ENCODE measurements at places on chromosomes 13 and 19.

DNA sequence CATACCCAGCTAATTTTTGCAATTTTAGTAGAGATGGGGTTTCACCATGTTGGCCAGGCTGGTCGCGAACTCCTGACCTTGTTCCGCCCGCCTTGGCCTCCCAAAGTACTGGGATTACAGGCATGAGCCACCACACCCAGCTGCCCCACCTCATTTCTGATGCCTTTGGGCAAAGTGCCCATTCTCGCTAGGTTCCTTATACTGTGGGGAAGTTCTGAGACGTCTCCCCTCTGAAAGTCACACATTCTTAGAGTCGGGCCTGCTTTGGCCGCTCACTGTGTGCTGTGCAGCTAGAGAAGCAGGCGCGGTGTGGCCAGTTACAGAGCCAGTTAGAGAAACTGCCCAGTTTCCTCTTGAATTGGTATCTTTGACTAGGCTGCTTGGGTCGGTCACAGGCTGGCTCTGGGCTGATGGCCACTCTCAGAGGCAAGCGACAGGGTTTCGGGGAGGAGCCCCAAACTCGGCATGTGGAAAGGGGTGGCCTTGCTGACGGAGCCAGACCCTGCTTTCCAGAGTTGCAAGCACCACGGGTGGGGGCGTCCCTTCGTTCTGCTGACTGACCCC, 18.0 kb downstream of the PRAM1 start:
- DNase-seq: no peak

GRCh38 chr13:29117663-29118062, 297.5 kb downstream of the MTUS2 start:
- DNase-seq: no peak

- no peak for DNase-seq
These were observed at the start of gene CYP4F12 for GRCh38 chr19:15672580-15673175. Gene CYP4F12, plus strand, starts transcription at chr19:15673087. Its CDS starts 443 bp downstream, at chr19:15673530.

DNA sequence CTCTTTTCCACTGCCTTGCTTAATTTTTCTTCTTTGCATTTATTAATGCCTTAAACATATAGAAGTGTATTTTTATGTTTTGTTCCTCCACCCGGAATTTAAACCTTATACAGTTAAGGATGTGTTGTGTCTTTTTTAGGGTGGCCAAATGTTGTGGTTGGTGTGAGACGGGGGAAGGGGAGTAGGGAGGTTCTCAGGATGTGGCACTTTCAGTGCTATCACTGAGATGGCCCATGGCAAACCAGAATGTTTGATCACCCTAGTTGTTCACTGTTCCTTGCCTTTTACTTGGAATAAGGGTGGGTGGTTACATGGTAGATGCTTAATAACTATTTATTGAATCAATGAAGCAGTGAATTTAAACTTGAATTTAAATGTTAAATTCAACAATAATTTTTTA, 216.0 kb upstream of the SLITRK1 start:
- no peak for DNase-seq

GRCh38 chr19:30060531-30061222, 118.6 kb downstream of the URI1 start:
- DNase-seq: no peak

DNA sequence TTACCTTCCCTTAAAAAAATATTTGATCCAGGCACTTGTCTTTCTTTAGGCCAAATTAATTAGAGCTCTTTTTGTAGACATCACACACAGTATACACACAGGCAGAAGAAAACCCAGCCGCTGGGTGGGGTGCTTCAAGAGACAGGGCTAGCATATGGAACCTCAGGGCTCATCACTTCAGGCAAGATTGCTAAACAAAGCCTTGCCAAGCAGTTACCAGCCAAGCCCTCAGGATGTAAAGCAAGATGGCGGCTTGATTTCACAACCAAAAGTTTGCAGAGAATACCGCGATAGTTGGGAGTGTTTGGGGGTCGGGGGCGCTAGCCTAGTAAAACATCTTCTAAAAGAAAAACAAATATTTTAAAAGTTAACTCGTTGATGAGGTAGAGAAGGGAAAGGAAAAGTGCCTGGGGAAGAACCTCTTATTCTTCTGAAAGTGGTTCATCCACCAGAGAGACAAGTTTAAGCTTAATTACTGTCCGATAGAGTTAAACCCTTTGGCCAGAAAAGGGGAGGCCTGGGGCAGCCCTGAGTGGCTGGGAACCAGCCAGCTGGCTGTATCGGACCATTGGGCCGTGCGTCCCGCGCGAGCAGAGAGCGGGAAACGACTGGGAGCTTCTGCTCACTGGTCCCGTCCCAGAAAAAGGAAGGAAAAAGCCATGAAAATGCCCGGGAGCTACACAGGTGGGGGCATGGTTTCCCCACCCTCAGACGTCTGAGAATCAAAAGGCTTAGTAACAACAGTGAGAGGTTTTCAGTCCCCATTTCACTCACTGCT, 254.9 kb upstream of the PCDH20 start:
- no peak for DNase-seq

- no peak for DNase-seq
These were observed 9.3 kb downstream of the PLEKHA4 start for GRCh38 chr19:48858984-48859710.

DNA sequence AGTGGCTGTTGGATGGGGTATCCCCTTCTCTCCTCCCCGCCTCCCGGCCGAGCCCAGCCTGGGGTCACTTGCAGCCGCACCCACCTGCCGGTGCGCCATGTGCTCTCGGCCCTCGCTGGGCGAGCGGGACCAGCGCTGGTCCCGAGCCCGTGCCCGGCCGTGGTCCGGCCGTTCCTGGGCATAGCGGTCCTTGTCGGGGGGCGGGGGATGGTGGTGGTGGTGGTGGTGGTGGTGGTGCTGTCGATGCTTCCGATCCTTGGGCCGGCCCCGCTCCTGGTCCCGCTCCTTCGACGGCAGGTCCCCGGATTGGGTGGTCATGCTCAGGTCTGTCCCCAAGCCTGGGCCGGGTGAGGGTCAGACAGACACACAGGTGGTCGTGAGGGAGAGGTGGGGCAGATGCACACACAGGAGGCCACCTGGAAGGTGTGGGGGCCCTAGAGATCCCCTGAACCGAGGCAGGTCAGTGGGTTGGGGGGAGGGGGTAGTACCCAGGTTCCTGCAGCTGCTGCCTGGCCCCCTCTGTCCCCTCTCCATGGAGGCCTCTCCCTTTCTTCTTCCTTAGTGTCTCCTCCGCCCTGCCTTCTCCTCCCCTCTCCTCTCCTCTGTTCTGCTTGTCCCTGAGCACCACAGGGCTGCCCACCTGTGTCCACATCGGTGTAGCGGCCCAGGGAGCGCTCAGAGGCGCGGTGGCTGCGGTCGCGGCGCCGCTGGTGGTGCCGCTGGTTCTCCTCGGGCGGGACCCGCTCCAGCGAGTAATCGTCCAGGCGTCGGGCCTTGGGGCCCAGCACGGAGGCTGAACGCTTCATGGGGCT, 58.7 kb downstream of the IER2 start:
- DNase-seq: no peak

GRCh38 chr19:32890841-32891240, 21.3 kb upstream of the SLC7A9 start:
- DNase-seq: no peak

- no peak for DNase-seq
These were observed 74.8 kb downstream of the COL4A1 start for GRCh38 chr13:110232142-110232541.

DNA sequence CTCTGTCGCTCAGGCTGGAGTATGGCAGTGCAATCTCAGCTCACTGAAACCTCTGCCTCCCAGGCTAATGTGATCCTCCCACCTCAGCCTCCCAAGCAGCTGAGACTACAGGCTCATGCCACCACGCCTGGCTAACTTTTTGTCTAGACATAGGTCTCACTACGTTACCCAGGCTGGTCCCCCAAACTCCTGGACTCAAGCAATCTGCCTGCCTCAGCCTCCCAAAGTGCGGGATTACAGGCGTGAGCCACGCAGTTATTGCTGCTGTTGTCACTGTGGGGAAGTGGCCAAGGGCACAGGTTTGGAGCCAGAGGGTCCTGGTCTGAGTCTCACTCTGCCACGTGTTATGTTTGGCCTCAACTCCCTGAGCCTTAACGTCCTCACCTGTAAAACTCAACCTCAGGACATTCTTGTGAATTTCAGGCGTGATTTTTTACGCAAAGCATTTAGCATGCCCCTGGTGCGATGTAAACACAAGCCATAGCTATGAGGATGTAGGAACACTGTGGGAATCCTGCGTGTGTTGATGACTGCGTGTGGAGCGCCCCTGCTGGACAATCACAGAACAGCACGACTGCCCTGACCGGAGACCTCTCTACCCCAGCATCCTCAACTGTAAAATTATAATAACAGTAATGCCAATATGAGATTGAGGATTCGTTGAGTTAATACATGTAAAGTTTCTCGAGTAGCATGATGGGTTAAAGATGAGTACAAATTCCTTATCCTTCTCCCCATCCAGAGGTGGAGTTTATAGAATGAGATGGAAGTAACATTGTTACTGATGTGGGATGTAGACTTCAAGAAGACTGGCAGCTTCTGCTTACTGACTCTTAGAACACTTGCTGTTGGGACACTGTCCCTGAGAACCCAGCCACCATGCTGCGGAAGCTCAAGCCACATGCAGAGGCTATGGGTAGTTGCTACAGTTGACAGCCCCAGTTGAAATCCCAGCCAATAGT, 41.8 kb upstream of the PNMA8B start:
- DNase-seq: no peak

- DNase-seq: peak; percentile 39
These were observed 19.2 kb downstream of the SBNO2 start for GRCh38 chr19:1154731-1155351.

DNA sequence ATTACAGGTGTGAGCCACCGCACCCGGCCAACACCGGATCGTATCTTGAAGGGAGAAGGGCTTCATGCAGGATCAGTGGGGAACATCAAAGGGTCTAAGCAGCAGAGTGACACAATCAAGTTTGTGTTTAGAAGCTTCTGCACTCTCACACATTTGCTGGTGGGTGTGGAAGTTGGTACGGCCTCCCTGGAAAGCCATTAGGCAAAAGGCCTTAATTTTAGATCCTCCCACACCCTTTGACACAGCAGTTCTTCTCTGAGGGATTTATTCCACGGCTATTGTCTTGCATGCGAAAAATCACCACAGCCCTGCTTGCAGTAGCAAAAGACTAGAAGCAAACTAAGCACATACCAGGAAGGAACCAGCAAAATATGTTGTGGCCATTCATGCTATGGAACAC, 18.3 kb upstream of the SLC1A5 start:
- DNase-seq: no peak

DNA sequence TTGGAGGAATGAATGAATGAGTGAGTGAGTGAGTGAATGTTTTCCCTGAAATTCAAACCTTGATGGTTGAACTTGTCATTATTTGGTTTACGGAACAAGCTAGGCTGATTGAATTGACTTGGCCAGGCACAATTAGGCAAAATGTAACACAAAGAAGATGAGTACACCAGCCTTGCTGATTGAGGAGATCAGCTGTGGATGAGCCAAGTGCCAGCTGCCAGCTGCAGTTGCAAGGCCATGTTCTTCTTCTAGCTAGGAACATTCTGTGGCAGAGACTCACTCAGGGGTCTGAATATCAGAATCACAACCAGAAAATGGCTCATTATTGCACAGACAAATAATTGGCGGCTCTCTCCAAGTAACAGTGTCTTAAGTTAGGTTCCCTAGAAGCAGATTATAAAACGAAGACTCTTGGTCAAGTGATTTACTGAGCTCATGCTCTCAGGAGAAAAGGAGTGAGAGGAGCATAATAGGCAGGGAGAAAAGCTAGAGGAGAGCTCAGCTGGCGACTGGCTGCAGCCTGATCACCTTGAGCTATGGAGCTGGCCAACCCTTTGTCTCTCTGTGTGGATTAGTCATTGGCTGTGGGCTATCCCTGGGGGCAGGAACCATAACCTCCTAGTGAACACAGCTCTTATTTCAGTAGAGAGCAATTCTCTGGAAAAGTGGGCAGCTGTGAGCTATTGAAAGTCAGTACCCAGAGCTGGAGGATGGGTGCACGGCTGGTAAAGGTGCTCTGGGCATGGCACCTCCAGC, 225.3 kb upstream of the SERP2 start:
- DNase-seq: peak; percentile 4

- no peak for DNase-seq
These were observed 21.1 kb downstream of the FAM187B start for GRCh38 chr19:35207391-35207871.

DNA sequence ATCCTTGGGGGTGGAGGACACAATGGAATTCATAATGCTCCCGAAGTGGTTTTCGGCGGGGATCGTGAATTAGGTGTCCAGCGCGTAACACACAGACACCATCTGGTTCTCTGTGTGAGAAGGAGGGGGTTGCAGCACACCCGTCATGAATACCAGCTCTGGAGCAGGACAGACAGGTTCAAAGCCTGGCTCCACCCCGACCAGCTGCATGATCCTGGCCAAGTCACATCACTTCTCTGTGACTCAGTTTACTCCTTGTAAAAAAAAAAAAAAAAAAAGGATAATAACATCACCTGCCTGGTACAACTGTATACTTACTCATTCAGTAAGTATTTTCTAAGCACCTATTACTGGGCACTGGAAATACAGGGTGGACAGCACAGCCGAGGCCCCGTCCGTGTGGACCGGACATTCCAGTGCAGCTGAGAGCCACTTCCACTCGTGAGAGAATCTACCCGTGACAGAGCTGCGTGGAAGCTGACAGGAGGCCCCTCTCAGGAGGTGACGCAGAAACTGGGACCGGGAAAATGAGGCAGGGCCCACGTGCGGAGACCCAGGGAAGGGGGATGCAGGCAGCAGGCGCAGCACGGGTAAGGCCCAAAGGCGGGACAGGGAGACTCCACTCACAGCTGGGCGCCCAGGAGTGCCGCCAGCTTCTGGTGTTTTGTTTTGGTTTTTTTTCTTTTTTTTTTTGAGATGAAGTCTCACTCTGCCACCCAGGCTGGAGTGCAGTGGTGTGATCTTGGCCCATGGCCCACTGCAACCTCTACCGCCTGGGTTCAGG, 12.0 kb downstream of the RDH13 start:
- DNase-seq: no peak

DNA sequence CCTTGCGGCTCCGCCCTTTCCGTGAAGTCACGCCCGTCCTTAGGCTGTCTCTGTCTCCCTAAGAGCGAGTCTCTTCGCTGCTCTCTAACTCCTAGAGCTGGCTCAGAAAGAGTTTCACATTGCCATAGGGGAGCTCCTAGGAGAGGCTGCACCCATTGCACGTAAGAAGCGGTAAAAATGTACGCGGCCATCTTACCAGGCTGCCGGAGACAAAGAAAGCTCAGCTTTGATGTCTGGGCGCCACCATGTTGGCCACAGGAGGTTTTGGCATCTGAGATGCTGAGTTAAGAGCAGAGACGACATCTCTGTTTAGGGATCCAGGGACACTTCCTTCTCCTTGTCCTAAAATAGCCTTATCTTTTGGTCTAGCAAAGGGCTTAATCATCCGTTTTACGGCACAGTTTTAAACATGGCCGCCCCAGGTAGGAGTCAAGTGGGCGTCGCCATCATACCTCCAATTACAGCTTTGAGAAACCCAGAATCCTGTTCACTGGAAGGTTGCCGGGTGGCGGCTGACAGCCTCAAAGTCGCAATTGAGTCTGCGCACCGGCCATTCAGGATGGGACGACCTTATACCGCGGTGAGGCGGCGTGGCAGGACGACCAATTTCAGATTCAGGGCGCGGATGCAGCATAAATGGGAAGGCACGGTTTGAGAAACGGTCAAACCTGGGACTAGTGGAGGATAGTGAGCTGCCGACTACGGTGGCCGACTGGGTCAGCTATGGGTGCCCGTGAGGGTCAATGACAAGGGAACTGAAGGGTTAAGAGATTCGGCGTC, at the start of gene ZNF793:
TSS of gene ZNF793 (plus strand) at position 553 of the 780 bp plus-strand sequence. CDS start 16,501 bp downstream, outside the sequence.
- DNase-seq: peak; percentile 94
